ENCODE measurements at places on chromosomes 5 and 9.

DNA sequence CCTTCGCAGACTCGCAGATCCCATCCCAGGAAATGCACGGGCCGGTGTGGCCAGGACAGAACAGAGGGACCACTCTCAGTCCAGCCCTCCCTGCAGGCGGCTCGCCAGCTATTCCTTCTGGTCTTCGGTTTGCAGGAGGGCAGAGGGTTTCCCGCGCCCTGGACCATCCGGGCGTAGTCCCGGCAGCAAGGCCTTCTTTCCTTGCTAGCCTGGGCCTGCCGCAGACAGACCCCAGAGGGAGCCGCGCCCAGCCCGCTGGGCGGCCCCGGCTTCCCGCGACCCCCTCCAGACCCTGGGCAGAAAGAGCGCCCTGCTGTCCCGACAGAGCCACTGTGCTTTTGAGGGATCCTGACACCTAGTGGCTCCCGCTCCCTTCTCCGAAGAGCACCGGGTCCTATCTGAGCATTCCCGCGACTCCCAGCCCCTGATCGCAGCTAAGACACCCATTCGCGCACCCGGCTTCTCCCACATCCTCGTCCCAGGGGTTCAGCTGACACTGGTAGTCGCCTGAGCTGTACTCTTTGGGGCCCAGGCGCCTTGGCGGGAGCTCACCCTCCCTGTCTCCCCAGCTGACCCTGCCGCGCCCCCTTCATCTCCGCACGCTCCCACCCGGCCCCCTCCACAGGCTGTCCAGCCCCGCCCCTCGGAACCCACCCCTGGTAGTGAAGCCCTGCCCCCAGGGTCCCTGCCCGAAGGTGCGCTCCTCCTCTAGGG, 1.1 kb downstream of the CFAP90 start:
- DNase-seq: no peak

- no peak for DNase-seq
Observed at GRCh38 chr5:91065496-91065895, 317.6 kb downstream of the ARRDC3 start.

DNA sequence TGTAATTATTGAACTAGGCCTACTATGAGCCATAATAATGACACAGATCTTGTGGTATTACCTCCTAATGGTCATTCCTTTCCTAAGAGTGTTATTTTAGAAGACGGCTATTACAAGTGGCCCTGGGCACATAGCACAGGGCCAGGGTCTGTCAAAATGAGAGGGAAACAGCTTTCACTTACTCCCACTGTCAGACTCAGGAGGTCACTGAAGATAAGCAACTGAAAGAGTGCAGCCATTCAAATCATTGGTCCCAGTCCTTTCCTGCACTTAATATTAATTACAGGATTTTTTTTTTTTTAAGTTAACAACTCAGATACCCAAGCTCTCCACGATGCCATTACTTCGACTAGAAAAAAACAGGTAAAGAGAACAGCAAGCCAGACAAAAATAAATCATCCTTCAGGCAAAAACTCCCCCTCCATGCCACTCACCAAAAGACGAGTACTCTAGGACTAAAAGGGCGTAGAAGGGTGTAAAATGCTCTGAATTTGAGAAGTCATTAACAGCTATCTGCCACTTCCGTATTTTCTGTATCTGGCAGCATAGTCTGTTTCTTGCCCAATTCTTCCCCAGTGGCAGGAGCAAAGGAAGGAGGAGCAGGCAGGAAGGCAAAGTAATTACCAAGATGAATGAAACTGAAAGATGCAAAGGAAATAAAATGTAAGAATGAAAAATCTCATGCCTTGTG, 87.4 kb downstream of the ZNF608 start:
- DNase-seq: no peak

GRCh38 chr9:135908093-135908753, 877 bp upstream of the CAMSAP1 start:
- no peak for DNase-seq

- no peak for DNase-seq
Observed at GRCh38 chr5:80747922-80748321, 93.1 kb upstream of the DHFR start.

GRCh38 chr5:83179966-83180365, 102.6 kb downstream of the XRCC4 start:
- DNase-seq: no peak

DNA sequence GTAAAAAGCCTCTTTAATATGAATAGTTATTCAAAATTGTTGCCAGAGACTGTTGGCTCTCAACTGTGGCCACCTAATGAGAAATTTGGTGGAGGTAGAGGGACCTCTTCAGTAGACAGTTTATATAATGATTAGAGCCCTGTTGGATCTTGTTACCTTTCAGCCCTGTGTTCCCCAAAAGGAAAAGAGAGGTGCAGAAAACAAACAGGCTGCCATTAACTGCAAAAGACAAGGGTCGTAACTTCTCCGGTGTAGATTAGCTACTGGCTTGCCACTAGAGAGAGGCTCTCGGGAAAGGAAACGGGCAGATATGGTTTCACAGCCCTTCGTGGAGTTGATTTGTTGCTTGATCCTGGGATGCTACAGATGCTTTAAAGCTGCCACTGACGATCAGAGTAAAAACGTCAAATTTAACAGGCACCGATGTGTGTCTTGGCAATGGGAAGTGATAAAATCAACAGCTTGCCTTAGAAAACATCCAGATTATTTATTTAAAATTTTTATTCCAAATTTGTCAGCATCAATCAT, 7.8 kb downstream of the FST start:
- DNase-seq: no peak

- DNase-seq: no peak
Observed at GRCh38 chr5:102528600-102528999, 29.8 kb upstream of the SLCO6A1 start.

GRCh38 chr9:94150890-94151650, 66.8 kb downstream of the PTPDC1 start:
- no peak for DNase-seq

DNA sequence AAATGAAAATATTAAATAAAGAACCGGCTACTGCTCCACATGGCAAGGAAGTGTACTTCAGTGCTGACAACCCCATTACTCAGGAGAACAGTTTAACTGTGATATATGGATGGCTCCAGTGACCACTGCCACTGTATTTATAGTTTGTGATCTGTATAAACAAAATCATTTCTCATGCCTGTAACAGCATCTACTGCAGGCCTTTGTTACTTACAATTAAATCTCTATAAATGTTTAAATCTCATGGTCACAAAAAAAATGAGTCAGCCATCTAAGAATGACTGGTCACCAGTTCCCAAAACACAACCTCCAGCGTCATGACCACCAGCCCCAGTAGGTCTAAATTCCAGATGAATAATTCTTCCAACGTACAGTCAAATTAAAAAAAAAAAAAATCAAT, 24.6 kb downstream of the SERINC5 start:
- no peak for DNase-seq

All from activated CD8-positive, alpha-beta memory T cell treated with anti-CD3 and anti-CD28 coated beads for 1 hour (primary cell).